HEK293T (cell line): ENCODE measurements at places on chromosomes 6 and 20.

DNA sequence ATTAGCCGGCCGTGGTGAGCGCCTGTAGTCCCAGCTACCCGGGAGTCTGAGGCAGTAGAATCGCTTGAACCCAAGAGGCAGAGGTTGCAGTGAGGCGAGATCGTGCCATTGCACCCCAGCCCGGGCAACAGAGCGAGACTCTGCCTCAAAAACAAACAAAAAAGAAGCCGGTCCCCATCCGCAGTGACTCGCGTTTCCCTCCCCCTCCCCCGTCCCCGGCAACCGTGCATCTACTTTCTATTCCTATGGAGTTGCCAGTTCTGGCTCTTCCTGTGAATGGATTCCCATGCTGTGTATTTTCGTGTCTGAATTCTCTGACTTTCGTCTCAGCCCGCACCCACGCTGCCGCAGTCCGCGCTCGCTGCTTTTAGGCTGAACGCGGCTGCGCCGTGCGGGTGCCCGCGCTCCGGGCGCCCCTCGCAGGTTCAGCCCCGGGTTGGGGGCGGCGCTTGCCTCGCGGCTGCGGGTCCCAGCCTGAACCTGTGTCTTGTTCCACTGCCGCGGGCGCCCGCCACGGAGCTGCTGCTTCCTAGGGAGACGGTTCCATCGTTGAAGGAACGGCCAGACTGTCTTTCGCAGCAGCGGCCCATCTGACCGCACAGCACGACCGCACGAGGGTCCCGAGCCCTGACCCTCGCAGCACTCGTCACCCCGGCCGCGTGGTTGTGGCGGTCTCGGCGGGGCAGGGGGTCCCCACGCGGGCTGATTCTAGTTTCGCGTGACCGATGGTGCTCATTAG, 1.1 kb upstream of the MRGBP start:
- peak; percentile 48 for DNase-seq

DNA sequence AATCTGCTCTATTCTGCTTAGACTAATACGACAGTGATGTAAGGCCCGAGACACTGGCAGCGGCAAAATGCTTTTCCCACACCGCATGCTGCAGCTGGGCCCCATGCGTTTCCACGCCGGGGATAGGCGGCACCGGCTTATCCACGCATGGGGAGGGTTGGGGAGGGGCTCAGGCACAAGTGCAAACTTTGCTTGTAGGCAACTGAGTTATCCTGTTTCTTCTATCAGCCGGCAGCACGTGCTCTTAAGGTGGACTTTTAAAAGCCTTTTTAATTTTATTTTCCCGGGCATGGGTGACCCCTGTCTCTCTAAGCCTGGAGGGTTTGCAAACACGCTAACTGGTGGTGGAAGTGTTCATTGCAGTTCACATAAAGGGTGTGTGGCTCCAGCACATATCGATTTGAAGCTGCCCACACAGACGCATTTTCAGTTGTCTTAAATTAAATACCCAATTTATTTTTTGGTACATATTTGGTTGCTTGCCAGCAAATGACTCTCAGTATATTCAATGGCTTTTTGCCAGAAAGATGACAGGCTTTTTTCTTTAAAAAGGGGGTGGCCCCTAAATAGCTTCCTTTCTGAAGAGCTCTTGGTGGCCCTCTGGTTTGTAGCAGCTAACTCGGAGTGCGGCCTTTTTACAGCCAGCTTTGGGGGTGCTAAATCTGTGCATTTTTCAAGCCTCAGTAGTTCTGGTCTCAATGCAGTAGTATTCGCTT, 561.8 kb upstream of the AGPAT4 start:
- DNase-seq = peak; percentile 39

DNA sequence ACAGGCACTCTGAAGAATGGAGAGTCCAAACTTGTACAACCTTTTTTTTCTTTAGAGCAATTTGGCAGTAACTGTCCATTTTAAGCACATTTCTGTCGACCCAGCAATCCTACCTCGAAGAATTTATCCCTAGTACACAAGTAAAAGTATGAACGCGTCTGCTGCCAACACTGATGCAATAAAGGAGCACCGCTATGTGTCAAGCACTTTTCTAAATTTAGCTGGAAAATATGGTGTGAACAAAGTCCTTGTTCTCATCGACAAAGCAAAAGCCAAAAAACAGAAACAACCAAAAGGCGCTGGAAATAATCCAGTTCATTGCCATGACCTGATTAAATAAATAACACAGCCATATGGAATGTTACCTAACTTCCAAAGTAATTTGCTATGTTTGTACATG, 1.1 kb downstream of the DPM1 start:
- no peak for DNase-seq

DNA sequence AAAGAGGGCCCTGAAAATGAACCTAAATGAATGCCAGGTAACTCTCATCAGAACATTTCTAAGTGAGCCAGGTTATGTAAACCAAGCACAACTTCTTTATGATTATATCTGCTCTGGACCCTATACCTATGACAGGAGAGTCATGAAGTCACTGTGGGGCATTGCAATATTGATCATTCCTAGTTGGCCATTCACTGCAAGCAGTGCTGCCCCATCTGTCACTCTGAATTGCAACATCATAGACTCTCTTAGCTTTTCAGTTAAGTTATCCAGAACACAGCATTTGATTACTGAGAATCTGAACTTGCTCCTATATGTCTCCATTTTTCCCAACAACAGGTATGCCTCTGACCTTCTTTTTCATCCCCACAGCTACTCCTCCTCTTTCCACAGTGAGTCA, 3.3 kb downstream of the COL21A1 start:
- DNase-seq = no peak

- DNase-seq = no peak
Measured at GRCh38 chr6:144893680-144894151, 608.6 kb downstream of the UTRN start.

DNA sequence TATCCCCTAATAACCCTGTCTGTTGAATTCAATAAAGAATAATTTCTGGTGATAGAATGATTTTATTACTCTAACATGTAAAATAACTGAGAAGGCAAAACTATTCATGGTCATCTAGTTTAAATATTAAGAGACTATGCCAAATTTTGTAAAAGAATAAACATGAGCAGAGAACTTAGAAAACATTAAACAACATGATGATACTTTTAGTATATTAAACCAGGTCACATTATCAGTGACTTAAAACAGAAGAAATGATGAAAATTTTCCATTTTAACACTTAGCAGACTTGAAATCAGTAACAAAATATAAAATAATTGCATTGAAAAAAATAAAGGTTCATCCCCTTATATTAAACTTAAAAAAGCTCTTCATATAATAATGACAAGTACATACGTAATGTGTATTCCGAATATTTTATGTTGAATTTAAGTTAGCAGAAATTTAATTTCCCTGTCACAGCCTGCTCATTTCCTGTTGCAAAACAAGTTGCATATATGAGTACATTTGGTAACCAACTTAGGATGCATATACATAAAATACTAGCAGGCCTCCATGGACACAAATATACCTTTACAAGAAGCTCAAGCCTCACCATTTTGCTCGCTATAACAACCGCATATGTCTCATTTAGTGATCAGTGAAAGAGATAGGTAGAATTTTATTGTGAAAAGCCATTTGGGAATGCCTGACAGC, 40.6 kb downstream of the DTNBP1 start:
- DNase-seq = no peak

- DNase-seq = no peak
Measured at GRCh38 chr6:109103942-109104341, 8.6 kb downstream of the CEP57L1 start.

GRCh38 chr6:137417396-137417795, 76.8 kb downstream of the OLIG3 start:
- DNase-seq = no peak

DNA sequence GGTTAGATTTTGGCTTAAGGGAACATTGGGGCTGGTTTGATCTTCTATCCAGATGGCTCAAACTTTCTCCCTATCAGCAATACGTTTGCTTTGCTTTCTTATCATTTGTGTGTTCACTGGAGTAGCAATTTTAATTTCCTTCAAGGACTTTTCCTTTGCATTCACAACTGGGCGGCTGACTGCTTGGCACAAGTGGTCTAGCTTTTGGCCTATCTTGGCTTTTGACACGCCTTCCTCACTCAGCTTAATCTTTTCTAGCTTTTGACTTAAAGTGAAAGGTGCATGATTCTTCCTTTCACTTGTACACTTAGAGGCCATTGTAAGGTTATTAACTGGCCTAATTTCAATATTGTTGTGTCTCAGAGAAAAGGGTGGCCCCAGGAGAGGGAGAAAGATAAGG, 254.9 kb downstream of the PLCB1 start:
- DNase-seq = no peak

- DNase-seq = no peak
Measured at GRCh38 chr6:49423817-49424216, 39.2 kb downstream of the MMUT start.
